A549 treated with Mapracorat at 1 μM for 4 hours (cell line): ENCODE measurements at places on chromosomes 6 and 20. TPM values are rescaled to one million over a fixed set of nuclear protein-coding genes. Genes with fewer than 3 reads are reported as not detected.

The VSX1 gene
- total RNA-seq = 0.77 to 1.5 TPM (median 0.89 TPM) in 5 replicates

The TGIF2 gene
- total RNA-seq = 3.5 to 4.5 TPM (median 4.1 TPM) in 5 replicates

The GSTA1 gene
- not detected in 5 replicates for total RNA-seq

The BNIP5 gene
- total RNA-seq = not detected in 5 replicates

The COX4I2 gene
- total RNA-seq = not detected in 5 replicates

The CYP39A1 gene
- 0.20 TPM in 1 of 5 replicates, not detected in the others for total RNA-seq

The CDH4 gene
- total RNA-seq = 6.4 to 8.6 TPM (median 7.2 TPM) in 5 replicates

The PPP1R14C gene
- total RNA-seq = 1.7 to 3.2 TPM (median 2.4 TPM) in 5 replicates

The ADGB gene
- total RNA-seq = not detected in 5 replicates

The CTAGE9 gene
- not detected in 5 replicates for total RNA-seq

The CNKSR3 gene
- total RNA-seq = 6.1 to 7.8 TPM (median 7.4 TPM) in 5 replicates

The SLC17A1 gene
- total RNA-seq = 0.09 to 0.16 TPM (median 0.12 TPM) in 4 of 5 replicates, not detected in the other

The C20orf141 gene
- total RNA-seq = 0.39 to 0.49 TPM in 2 of 5 replicates, not detected in the others

The TMEM14A gene
- 32.8 to 45.2 TPM (median 38.4 TPM) in 5 replicates for total RNA-seq

The EFCAB8 gene
- total RNA-seq = not detected in 5 replicates

The SYNDIG1 gene
- total RNA-seq = 1.4 to 2.2 TPM (median 1.8 TPM) in 5 replicates

The AKAP7 gene
- 2.5 to 2.9 TPM (median 2.9 TPM) in 5 replicates for total RNA-seq

The DEFB124 gene
- 0.29 to 0.44 TPM in 2 of 5 replicates, not detected in the others for total RNA-seq

The SUMO4 gene
- not detected in 5 replicates for total RNA-seq

The TFAP2D gene
- not detected in 5 replicates for total RNA-seq

The PDYN gene
- total RNA-seq = 0.09 TPM in 1 of 5 replicates, not detected in the others

The IL17F gene
- not detected in 5 replicates for total RNA-seq

The ARMC12 gene
- total RNA-seq = 0.26 to 0.97 TPM (median 0.55 TPM) in 5 replicates

The BMP7 gene
- 0.34 to 1.0 TPM (median 0.58 TPM) in 5 replicates for total RNA-seq

The ECT2L gene
- not detected in 5 replicates for total RNA-seq

The HCRTR2 gene
- not detected in 5 replicates for total RNA-seq

The PACSIN1 gene
- 0.04 to 0.07 TPM (median 0.05 TPM) in 4 of 5 replicates, not detected in the other for total RNA-seq

The B3GALT4 gene
- 0.56 to 1.3 TPM (median 0.87 TPM) in 5 replicates for total RNA-seq

The CALHM4 gene
- total RNA-seq = not detected in 5 replicates

The MCHR2 gene
- total RNA-seq = not detected in 5 replicates

The SLC22A2 gene
- total RNA-seq = 0.10 to 0.15 TPM (median 0.12 TPM) in 3 of 5 replicates, not detected in the others

The SEMG1 gene
- total RNA-seq = not detected in 5 replicates

The TBC1D32 gene
- total RNA-seq = 0.80 to 1.8 TPM (median 1.2 TPM) in 5 replicates

The CRISP3 gene
- total RNA-seq = not detected in 5 replicates

The TCP11 gene
- not detected in 5 replicates for total RNA-seq

The PRPH2 gene
- not detected in 5 replicates for total RNA-seq

The PTGIS gene
- 0.02 to 0.08 TPM in 2 of 5 replicates, not detected in the others for total RNA-seq

The SMOC2 gene
- total RNA-seq = not detected in 5 replicates

The LY6G6F gene
- not detected in 5 replicates for total RNA-seq

The LY6G6C gene
- total RNA-seq = 0.21 to 0.24 TPM (median 0.23 TPM) in 3 of 5 replicates, not detected in the others

The PDE7B gene
- total RNA-seq = 0.66 to 0.92 TPM (median 0.70 TPM) in 5 replicates

The EYA2 gene
- 1.7 to 2.6 TPM (median 2.3 TPM) in 5 replicates for total RNA-seq

The ID1 gene
- 320 to 528 TPM (median 444 TPM) in 5 replicates for total RNA-seq

The RAB44 gene
- 0.03 to 0.06 TPM (median 0.04 TPM) in 4 of 5 replicates, not detected in the other for total RNA-seq

The GSTA3 gene
- not detected in 5 replicates for total RNA-seq

The UBR2 gene
- 5.7 to 7.3 TPM (median 6.9 TPM) in 5 replicates for total RNA-seq
